ENCODE measurements at places on chromosomes 11 and 22. TPM values are rescaled to one million over a fixed set of nuclear protein-coding genes. Genes with fewer than 3 reads are reported as not detected.

- DNase-seq, result no peak
These were observed 1.4 kb upstream of the VWA5A start for GRCh38 chr11:124113890-124114289.

DNA sequence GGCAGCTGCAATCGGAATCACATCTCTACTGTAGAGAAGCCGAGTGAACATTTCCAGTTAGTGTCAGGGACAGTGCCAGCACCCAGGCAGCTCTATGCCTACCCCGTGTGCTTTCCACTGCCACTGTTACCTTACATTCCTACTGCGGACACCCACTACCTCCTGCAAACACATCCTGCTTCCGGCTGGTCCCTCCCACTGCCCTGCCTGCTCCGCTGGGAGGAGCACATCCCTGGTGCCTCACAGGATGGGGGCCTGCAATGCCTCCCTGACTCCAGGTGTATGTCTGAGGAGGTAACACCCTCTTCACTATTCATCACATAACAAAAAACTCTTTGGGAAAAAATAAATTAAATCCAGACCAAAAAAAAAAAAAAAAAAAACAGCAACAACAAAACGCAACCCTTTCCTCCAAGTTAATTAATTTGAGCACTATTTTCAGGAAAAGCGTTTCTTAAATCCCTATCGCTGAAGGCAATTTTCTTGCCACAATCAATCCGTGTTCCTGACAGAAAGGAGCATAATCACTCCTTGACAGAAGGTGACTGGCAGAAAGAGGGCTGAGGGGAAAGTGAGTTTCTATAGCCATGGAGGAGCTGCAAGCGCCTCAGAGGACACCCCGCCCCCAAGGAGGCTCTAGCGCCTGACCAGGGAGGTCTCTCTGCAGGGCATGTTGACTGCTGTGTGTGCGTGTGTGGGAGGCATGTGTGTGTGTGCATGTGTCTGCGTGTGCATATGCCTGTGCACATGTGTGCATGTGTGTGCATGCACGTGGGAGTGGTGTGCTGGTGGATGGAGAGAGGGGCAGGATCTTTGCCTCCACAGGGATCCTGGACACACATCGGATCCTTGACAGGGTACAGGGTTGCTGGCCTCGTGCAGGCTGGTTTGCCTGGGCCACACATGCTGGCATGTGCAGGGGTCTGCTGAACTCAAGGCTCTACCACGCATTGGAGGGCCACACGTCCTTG is 134.8 kb upstream of the NTM start:
- DNase-seq, result no peak

The SYT13 gene
- 1.7 TPM for total RNA-seq

The MS4A12 gene
- not detected for total RNA-seq

DNA sequence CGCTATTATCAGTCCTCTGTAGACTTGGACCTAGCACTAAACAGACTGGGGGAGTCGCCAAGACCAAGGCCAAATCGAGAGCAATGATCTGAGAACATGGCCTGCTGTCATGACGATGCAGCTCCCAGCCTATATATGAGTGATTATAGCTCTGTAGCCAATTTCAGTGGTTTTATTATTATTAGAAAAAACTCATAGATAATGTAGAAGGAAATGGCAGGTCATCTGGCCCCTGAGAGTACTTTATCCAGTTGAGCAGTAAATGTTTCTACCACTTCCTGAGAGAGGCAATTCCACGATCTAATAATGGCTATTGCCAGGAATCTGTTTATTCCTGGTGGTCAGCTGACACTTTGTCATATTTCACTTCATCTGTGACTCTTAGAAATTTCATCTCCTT is 666.7 kb downstream of the OPCML start:
- no peak for DNase-seq

The HPX gene
- total RNA-seq, result 6.0 TPM

GRCh38 chr22:37827056-37827455 is 3.9 kb downstream of the GALR3 start:
- no peak for DNase-seq

- no peak for DNase-seq
These were observed 8.2 kb upstream of the HBE1 start for GRCh38 chr11:5277807-5278382.

- DNase-seq, result no peak
These were observed 2.3 kb upstream of the FOLR1 start for GRCh38 chr11:72189455-72190250.

The EFCAB6 gene
- total RNA-seq, result 2.3 TPM

DNA sequence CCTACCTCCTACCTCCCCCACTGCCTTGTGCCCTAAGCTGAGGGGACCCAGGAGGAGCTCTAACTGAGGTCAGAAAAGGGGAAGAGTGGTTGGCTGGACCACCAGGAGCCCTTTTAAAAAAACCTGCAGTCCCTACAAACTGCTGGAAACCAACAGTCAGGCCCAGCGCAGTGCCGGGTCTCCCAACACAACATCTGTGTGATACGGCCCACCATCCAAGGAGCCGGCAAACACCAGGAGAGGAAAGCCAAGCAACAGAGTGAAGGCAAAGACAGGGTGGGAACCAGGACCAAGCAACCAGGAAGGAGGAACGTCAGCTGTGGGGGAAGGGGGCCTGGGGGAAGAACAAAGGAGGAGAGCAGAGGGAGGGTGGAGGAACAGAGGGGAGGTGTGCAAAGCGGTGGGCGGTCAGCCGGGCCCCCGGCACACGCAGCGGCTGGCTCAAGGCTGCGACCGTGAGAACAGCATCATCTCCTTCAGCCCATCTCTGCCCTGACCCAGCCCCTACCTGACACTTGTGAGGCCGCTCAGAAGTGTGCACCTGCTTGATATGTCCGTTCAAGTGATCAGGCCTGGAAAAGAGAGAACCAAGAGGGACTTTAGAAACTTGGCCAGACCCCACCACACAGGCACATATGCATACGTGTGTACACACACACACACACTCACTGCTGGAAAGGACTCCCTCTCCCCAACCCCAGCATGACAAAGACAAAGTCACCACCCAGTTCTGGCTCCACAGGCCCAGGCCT is 3.6 kb downstream of the PATZ1 start:
- peak; percentile 25 for DNase-seq

The PGM2L1 gene
- total RNA-seq, result 15.1 TPM
